ENCODE measurements at places on chromosomes 16 and 17.

- no peak for DNase-seq
These were observed 8.4 kb downstream of the GLOD4 start for GRCh38 chr17:773467-774312.

- peak; percentile 75 for DNase-seq
These were observed 633 bp upstream of the NOL3 start for GRCh38 chr16:67169642-67170167.

DNA sequence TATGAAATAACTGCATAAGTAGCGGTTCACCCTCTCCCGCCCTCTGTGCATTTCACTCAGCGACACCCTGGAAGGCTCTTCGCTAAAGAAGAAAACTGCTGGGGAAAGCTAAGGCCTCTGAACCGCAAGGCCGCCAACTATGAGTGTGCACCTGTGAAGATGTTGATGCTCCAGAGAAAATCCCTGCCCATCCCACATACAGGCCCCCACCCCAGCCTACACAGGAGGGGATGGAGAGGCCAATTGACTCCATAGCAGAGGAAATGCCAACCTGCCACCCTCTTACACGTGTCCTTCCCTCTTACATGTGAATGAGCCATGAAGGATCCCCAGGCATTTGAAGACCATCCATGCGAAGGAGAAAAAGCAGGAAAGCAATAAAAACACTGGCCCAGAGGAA is 104.8 kb downstream of the MGAT5B start:
- no peak for DNase-seq

GRCh38 chr16:52114379-52114778 is 432.6 kb downstream of the TOX3 start:
- DNase-seq: no peak

GRCh38 chr17:60525328-60525684 is 736 bp downstream of the APPBP2 start:
- no peak for DNase-seq

DNA sequence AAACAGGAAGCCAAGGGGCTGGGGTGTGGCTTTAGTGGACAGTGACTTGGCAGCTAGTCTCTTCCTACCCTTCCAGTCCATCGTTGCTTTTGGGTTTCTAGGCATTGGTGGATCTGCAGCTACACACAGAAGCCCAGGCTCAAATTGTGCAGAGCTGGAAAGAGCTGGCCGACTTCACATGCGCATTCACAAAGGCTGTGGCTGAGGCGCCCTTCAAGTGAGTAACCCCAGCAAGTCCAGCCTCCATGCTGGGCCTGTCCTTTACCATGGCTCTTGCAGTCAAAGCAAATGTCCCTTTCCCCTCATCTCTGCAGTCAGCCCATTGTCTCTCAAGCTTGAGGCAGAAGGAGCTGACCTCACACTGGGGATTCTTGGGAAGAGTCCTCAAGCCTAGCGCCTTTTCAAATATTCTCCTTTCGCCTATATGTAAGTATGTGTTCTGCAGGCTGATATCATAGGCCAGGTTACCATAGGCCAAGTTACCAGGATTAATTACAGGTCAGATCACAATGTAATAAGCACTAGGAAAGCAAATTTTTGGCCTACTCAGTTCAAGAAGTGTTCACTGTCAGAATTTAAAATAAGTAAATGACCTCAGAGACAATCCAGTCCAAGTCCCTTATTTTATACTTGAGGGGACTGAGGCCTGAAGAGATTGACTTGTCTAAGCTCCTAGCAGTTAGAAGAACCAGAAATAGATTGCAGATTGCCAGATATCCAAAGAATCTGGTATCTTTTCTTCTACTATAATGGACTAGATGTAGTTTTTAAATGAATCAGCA is 6.5 kb downstream of the EME1 start:
- no peak for DNase-seq

- no peak for DNase-seq
These were observed 69.2 kb upstream of the KIFC3 start for GRCh38 chr16:57871456-57871855.

- DNase-seq: no peak
These were observed 128.8 kb downstream of the FOXL1 start for GRCh38 chr16:86707171-86707570.

GRCh38 chr16:2529961-2530628 is 1.1 kb downstream of the CEMP1 start:
- DNase-seq: no peak

DNA sequence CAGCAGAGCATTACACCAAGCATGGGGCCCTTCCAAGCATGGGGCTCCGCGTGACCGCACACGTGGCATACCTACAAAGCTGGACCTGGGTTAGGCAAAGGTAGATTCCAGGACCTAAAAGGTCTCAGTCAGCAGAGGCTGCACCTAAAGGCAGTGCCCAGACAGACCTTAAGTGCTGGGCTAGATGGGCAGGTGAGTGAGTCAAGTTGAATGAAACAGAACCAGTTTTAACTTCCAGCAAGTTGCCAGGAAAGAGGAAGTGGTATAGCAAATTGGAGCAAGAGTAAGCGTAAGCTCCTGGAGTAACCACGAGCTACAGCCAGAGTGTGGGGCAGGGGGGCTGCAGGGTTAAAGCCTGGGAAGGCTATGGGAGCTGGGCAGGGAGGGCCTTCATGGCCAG is 49.5 kb downstream of the SRCIN1 start:
- no peak for DNase-seq

DNA sequence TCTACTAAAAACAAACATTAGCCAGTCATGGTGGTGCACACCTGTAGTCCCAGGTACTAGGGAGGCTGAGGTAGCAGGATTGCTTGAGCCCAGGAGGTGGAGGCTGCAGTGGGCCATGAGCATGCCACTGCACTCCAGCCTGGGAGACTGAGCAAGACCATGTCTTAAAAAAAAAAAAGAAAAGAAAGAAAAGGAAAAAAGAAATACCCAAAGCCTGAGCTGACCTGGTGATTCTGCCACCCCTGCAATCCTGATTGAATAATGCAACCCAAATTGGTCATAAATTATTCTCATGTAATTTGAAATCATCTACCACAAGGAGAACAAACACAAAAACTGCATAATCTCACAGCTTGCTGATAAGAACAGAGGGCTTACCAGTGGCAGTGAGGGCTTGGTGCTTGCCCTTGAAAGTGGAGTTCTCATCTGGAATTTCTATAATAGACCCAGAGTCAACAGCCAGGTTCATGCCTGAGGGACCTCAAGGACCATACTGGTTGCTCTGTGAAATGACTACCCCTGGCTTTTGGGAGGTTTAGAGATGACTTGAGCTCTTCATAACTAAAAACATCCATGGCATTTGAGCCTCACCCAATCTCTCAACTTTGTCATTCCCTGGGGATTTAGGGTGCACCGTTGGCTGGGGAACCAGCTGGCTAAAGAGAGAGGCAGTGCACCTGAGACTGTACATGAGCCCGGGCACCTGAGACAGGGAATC is 35.4 kb upstream of the TMC5 start:
- DNase-seq: no peak

DNA sequence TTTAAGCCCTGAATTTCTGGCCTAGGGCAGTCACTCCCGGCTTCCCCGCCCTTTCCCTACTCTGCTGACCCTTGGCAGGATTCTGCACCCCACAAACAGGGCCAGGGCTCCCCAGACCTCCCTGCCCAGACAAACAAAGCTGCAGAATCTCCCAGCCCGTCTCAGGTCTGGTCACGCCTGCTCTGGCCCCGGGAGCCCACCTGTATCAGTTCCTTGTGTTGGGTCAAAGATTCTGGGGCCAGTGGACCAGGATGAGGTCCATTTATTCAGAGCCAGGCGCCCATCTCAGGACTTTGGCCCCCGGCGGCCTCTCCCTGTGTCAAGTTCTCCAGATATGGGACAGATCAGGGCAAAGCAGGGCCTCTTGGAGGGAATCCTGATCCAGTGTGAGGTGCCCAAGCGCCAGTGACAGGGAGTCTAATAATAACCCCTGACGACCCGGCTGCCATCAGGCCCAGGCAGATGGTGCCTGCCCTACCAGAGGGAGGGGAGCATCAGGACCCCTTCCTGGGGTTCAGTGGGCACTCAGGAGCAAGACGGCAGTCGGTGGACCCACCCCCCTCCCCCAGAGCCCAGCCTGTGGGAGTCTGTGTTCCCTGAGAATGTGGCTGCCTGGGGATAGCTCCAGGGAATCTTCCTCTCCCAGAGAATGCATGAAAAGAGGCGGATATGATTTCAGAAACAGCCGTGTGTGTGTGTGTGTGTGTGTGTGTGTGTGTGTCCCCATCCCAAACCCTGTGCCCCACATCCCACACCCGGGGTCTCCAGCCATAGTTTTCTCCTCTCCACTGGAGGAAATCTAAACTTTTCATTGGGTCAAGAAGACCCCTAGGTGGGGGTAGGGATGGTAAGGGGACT is 1.3 kb downstream of the TTYH2 start:
- no peak for DNase-seq

DNA sequence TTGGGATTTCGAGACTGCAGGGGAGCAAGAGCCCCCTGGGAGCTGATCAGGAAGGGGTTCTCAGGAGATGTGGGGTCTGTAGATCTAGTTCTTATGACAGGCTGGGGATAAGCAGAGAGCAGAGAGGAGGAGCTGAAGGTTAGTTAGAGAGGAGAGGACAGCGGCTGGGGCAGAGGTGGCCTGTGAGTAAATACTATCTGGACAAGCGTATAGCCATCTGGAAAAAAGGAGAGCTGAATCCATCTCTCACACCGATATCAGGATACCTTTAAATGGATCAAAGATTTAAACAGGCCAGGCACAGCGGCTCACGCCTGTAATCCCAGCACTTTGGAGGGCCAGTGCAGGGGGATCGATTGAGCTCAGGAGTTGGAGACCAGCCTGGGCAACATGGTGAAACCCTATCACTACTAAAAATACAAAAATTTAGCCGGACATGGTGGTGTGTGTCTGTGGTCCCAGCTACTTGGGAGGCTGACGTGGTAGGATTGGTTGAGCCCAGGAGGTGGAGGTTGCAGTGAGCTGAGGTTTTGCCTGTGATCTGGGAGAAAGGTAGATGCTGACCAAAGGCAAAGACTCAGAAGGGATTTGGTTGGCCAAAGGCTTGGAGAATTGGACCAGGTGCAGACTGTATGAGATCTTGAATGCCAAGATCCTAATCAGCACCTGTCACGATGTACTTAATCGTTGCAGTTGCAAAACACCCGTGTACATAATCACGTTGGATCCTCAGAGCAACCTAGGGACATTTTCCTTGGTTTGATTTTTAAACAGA is 18.9 kb upstream of the SLC25A19 start:
- no peak for DNase-seq

DNA sequence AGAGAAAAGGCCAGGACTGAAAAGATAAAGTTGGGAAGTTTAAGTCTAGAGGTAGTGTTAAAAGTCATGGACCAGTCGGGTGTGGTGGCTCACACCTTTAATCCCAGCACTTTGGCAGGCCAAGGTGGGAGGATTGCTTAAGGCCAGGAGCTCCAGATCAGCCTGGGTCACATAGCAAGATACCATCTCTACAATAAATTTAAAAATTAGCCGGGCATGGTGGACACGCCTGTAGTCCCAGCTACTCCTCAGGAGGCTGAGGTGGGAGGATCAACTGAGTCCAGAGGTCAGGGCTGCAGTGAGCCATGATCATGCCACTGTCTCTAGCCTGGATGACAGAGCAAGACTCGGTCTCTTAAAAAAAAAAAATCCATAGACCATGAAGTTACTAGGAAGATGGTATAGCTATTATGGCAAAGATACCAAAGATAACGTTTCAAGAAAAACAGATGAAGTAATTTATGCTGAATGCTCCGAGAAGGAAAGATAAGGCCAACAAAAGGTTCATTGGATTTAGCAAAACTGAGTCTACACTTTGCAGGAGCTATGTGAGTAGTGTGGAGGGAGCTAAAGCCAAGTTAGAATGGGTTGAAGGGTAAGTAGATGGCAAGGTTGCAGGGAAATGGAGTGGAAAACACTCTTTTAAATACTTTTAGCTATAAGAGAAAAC is 11.7 kb downstream of the TRIM37 start:
- no peak for DNase-seq

DNA sequence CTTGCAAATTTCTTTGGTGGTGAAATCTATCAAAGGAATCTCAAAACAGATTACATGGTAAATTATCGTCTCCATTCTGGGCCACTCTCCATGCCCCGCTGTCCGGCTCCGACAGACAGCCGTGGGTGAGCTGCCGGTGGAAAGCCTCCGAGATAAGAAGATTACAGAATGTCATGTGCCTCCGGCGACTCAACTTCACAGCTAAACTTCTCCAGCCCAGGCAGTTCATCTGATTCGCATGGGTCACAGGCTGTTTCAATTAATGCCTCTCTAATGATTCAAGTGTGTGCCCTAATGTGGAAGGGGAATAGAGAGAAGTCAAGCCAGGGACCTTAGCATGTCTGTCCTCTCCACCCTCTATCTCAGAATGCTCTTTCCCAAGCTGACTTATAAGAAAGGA is 520.8 kb upstream of the ZFHX3 start:
- DNase-seq: no peak

DNA sequence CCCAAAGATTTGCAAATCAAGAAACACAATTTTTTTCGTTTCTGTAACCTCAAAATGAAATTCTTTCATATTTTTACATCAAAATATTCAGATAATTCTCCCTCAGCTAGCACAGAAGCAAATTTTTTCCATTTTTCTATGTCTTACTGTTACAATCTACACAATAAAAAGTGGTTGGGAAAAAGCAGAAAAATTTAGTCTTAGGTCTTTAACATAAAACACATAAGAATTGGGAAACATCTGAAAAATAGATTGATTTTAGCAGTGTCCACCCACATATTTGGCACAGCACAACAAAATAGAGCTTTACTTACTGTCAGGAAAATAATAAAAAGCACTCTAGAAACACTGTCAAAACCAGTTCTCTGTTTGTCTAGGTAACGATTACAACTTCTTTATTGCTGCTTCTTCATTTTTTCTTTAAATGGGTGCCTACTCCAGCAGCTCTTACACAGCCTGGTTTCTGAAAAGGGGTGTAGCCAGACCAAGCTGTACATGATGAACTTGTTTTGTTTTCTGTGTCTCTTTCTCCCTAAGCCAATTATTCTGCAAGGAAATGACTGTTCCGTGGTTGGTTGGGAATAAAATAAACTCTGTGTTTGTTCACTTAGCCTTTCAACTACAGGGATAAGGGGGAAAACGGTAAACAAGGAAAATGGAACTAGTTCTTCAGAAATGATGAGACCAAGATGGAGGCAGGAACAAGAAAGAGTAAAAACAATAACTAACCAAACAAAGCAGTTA is at the start of gene ABCA6:
Gene ABCA6 (minus strand): TSS at position 465 of the 744 bp plus-strand sequence. CDS start 1,192 bp downstream, outside the sequence.
- DNase-seq: no peak

- peak; percentile 37 for DNase-seq
These were observed 805 bp upstream of the ORAI3 start for GRCh38 chr16:30947859-30948666.
